SHP77 treated with DMSO at 0.1 percent for 48 hours (cell line): ENCODE measurements at places on chromosomes 4 and X.

- no peak for DNase-seq
Observed at GRCh38 chrX:86137071-86137470, 11.2 kb upstream of the DACH2 start.

DNA sequence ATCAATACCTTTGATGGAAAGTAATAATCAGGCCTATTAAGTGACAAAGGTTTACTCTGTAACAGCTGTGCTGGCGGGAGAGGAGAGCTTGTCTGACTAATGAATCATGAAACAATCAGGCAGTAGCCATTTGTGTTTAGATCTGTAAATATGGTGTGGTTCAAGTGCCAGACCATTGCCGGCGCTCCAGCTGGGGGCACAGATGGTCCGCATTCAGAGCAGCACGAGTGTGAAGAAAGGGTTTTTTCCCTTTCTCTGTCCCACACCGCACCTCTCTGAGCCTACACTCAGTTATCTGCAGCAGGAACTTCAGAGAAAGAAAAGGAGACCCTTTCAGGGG, 111.3 kb upstream of the PAQR3 start:
- DNase-seq = peak; percentile 63

GRCh38 chr4:169058312-169058711, 48.3 kb upstream of the CBR4 start:
- DNase-seq = no peak

DNA sequence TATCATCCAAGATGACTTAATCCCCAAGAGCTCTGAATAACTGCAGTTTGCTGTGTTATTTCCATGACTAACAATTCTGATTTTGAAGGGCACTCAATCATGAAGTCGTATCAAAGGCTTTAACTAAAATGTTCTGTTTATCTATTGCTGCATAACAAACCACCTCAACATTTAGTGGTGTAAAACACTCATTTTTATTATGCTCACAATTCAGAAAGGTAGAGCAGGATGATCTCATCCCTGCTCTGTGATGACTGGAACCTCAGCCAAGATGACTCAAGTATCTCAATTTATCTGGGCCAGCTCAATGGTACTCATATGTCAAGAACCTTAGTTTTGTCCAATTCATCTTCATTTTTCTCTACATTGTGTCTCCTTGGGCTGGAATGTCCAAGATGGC, 451.1 kb downstream of the PPARGC1A start:
- DNase-seq = no peak

DNA sequence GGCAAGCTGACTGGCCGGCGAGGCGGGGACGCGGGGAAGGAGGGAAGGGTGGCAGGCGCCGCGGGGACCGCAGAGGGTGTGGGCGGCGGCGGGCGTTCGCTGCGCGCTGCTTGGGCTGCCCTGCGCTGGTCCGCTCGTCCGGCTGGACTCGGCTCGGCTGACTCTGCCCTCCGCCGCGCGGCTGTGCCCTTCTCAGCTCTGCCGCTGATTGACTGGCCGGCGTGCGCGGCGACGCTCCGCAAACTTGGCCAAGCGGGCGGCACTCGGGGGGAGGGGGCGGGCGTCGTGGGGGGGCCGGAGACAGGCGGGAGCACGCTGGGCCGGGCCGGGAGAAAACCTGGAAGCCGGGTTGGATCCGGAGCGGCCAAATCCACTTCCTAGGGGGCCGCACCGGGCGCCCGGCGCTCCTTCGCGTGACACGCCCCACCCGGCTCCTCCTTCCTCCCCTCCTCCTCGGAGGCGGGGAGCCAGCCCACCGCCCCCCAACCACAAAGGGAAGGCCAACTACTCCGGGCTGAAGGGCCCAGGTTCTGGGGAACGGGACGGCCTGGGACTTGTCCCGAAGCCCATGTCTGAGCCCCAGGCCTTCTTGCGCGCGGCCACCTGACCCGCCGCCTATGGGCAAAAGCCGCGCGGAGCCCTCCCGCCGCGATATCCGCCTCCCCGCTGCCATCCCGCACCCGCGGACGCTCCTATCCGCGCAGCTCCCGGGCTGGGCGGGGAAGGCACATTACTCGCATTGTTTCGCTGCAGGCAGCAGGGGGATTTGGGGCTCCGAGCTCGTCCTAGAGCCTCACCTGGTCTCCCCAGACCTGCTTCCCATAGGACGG, at the start of gene GPC4:
Gene GPC4, minus strand, starts transcription at position 214 of the 830 bp plus-strand sequence. CDS start 524 bp downstream, outside the sequence.
- DNase-seq = no peak

- no peak for DNase-seq
Observed at GRCh38 chrX:49193542-49193964, 6.4 kb downstream of the SYP start.

DNA sequence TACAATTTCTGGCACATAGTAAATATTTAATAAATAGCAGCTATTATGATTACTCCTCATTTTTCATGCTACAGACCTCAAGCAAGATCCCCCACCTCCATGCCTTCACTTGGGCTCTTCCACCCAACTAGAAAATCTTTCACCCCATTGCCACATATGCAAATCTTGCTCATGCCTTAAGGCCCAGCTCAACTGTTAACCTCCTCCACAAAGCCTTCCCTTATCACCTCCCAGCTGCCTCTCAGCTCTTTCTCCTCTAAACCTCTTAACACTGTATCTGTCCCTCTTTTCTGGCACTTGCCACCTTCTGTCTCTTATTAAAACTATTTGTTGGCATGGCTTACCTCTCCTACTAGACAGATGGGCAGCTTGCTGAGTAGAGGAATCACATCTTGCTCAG, 51.5 kb downstream of the PJA1 start:
- no peak for DNase-seq

GRCh38 chr4:75655562-75655961, 17.6 kb downstream of the G3BP2 start:
- DNase-seq = no peak

DNA sequence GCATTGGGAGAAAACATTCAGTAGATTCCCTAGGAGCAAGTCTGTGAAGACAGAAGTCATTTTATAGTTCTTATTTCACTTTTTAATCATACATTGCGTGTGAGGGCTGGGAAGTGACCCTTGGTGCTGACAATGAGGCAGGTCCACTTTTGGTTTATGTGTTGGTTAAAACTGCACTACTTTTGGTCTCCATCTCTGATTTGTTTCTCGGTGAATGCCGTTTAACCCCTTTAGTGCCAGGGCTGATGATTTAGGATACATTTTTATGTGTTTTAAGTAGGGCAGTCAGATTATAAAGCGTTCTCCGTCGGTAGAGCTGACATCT, 110.4 kb downstream of the AFF1 start:
- no peak for DNase-seq

DNA sequence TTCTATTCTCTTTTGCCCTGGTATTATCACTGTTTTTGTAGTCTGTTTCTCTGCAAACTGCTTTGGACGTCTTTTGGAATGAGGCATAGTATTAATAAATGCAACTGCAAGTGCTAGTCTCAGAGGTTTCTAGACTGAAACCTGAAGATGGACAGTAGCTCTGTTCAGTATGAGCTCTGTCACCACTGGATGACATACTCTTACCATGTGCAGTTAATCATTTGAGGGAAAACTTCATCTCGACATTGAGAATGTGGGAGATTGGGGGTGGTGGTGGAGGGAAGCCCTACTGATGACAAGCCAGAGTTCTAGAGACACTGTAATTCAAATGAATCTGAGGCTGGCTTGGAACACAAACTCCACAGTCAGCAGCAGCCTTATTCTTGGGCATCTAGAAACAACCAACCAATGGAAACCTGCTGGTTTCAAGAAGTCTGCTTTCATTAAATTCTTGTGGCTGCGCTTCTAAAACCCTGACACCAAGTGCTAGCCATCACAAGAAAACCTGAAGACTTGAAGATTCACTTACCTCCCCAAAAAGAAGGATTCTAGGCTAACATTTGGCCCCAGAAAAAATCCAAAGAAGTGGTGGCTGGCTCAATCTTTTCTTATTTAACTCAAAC, 161.7 kb downstream of the RASL11B start:
- no peak for DNase-seq

GRCh38 chrX:37921758-37922157, 74.4 kb upstream of the DYNLT3 start:
- no peak for DNase-seq

DNA sequence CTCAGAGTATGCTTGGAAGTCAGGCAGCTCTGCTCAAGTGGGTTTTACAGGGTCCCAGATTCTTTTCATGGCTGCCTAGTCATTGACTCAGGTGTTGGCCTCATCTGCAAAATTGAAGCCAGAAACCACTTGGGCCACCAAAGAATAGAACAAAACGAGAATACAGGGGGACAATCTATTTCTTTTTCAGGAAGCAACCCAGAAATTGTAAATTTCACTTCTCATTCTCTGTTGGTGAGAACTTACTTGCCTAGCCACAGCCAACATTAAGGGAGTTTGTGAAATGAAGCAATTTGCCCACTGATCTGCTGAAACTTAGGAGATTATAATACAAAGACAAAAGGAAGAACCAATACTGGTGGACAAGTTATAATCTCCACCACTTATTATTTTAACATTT, 8.6 kb upstream of the TKTL2 start:
- no peak for DNase-seq

- DNase-seq = no peak
Observed at GRCh38 chrX:1011691-1012283, 200.7 kb downstream of the CRLF2 start.

DNA sequence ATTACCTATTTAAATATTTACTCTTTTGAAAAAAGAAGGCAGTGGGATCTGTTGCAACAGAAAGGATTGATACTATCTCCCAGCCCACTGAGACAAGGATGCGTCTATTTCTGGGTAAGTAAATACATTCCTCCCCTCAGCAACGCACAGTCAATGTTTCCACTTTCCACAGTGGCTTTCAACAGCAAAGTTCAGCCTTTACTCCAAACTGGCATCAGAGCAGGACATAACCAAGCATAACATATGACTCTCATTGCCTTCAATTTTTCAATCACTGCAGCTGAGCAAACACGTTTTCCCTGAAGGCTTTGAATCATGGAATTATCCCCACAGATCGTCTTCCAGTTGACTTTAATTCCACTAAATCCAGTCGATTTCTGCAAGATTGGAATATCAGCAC, 160.3 kb upstream of the FRG1 start:
- DNase-seq = peak; percentile 61

DNA sequence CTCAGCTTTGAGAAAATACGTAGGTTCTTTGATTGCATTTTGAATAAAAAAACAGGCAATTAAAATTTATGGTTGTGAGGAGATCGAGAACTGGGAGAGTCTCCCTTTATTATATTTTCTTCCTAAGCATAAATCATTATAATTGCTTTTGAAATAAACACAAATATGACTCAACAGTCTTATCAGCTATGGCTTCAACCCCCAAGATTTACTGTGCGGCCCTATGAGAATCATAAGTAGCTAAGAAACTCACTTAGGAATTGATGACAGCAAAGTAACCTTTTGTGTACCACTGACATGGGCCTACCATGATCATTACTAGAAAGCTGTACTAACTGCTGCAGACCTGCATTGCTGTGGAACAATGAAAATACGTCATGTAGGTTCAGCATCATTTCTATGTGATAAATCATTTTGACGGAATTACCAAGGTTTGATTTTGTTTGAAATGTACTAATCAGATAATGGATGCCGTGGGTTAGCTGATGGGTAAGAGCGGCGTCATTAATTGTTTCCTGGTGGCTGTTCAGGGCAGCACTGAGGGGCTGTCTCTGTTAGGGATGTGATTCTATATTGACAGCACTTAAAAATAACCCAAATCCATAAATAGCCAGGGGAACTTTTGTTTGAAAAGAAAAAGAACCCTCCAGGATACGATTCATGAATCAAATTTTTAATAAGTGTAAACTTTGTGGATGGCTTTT, 51.5 kb upstream of the GPRIN3 start:
- DNase-seq = no peak

GRCh38 chr4:22607382-22607781, 85.4 kb upstream of the GBA3 start:
- DNase-seq = no peak

GRCh38 chr4:108068442-108068841, 78.8 kb downstream of the HADH start:
- DNase-seq = no peak

DNA sequence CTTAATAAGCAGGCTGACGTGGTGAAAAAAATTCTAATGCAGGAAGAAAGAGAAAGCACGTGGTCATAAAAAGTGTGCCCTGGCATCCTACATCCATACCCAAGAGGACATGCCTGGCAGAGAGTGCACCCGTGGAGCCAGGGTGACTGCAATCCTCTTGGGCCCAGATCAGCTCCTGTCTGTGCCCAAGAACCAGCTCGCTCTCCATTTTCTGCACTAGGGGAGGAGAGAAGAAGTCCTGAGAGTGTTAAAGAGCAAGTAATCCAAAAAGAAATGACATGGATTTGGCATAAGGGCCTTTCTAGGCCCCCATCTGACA, 483.1 kb downstream of the BCOR start:
- no peak for DNase-seq

DNA sequence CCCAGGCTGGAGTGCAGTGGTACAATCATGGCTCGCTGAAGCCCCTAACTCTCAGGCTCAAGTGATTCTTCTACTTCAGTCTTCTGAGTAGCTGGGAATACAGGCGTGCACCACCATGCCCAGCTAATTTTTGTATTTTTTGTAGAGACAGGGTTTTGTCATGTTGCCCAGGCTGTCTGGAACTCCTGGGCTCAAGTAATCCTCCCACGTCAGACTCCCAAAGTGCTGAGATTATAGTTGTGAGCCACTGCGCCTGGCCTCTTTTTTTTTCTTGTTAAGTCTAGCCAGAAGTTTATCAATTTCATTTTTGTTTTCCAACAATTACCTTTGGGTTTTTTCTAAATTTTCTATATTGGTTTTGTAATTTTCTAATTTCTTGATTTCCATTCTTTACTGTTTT, 100.6 kb downstream of the GC start:
- DNase-seq = no peak

DNA sequence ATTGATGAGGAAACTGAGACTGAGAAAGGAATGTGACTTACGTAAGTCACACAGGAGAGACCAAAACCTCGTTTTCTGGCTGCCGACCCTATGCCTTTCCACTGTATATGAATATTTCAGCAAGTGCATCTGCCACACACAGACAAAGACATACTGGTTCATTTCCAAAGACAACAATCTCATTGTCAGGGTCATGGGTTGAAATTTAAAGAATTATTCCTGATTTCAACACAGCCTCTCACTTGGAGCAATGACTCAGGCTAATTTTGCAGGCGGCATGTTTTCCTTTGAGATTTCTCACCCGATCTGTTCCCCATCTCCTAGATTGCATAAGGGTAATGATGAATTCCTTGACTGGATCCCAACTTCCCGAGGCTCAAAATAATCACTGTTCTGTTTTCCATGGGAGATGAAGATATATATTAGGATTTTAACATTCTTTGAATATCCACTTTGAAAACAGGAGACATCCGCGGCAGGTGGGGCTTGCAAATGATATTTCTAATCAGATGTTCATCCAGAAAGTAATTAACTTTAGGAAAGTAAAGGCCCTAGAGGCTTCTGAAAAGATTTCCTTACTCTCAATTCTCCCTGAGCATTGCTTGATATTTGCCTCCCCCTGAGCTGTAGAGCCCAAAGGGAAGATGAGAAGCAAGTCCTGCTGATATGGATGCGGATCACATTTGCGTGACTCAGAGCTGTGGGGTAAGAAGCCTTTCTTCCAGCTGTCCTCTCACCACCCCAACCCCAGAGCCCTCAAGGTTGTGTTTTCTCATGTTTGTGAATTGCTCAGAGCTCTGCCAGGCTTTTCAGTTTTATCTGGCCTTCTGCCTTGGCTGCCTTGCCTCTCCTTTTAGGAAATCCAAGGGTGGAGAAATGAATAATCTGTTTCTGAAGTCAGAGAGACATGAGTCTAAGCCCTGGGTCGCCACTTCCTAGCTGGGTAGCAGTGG, 361.1 kb upstream of the BOD1L1 start:
- DNase-seq = no peak
